ENCODE measurements at places on chromosomes 1 and 21.

GRCh38 chr1:3352299-3352951 is 102.0 kb upstream of the ARHGEF16 start:
- DNase-seq: peak; percentile 92

- DNase-seq: no peak
Observed at GRCh38 chr1:111140680-111140967, 601 bp downstream of the CEPT1 start.

DNA sequence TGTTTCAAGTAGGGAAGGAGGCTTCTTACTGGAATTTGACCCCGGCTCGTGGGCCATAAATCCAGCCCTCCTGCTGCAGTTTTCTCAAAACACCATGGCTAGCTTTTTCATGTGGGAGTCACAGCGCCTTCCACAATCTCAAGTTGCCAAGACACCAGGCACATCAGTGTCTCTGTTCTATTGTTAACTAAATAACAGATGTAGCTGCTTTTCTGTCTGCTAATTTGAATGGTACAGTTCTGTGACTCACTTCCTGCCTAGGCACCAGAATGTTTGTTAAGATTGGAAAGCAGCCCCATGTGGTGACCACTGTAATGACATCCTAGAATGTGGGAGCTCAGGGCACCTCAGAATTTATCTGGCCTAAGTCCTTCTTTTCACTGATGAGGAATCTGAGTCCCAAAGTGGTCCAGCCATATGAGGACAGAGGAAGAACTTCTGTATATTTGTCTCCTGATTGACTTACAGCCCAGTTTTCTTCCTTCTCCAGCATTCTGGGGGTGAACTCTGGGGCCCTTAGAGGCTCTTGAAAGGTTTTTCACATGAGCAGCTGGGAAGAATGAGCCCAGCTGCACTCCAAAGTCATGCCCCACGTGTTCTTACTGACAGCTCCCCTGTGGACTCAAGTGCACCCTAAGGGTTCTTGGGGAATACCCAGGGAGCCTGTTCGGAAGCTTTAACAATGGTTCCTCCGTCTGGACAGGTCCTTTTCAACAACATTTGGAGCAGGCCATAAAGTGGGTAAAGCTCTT is 27.5 kb downstream of the TRIM45 start:
- peak; percentile 33 for DNase-seq

- peak; percentile 40 for DNase-seq
Observed at GRCh38 chr1:160942926-160943325, 11.7 kb downstream of the ITLN2 start.

DNA sequence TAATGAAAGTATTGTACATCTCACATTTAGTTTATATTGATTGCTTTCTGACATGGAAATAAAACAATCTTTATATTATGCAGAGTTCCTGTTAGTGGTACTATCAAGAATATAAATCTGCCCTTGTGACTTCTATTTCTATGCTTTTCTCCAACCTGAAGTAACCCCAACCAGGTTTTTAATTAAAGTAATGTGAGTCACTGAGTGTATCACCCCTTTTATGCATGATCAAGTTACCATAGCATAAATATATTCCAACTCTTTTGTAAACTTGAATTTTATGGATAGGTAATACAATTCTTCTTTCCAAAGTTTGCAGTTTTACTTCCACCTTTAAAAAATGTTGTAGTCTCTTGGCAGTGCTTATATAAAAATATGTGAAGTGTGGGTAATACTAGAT is 532.3 kb downstream of the USP25 start:
- DNase-seq: no peak

GRCh38 chr1:236978740-236979139 is 25.5 kb downstream of the MT1HL1 start:
- no peak for DNase-seq

DNA sequence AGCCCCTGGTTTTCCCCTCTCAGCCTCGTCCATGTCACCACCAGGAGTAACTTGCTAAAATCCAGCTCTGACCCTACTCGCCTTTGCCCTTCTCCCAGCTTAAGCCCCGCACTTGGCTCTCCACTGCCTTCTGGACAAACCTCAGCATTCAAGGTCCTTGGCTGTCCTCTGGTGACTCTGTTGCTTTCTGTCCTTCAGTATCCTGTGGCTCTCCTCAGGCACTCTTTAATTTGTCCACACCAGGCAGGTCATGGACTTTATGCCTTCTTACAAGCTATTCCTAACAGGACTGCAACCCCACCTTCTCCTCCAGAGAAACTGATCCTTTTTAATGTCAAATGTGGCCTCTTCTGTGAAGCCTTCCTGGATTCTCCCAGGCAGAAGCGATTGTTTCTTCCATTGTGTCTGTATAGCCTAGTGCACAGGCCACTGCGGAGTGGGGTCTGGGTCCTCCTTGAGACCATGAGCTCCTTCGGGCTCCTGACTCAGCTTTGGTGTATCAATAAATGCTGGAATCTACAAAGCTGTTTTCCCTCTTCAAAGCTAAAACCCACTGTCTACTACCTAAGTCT is 26.7 kb upstream of the CTPS1 start:
- DNase-seq: no peak

GRCh38 chr1:17881761-17882160 is 126.6 kb downstream of the ACTL8 start:
- peak; percentile 60 for DNase-seq

GRCh38 chr21:43854773-43855633 is 10.0 kb upstream of the AGPAT3 start:
- DNase-seq: peak; percentile 42

DNA sequence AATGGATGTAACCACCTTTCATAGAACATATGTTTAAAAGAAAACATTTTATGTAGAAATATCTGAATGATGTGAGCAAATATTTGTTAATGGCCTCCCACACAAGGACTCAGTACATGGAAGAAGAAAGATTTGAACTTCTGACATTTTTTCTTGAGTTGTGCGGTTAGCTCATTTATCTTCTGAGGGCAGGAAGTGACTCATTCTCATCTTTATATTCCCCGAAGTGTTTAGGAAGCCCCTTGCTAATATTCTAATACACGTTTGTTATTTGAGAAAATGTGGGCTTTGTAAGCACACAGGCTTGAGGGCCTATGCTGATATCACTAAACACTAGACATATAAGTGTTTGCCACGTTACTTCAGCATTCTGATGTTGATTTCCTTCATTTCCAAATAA is 392.5 kb upstream of the PTBP2 start:
- DNase-seq: no peak

DNA sequence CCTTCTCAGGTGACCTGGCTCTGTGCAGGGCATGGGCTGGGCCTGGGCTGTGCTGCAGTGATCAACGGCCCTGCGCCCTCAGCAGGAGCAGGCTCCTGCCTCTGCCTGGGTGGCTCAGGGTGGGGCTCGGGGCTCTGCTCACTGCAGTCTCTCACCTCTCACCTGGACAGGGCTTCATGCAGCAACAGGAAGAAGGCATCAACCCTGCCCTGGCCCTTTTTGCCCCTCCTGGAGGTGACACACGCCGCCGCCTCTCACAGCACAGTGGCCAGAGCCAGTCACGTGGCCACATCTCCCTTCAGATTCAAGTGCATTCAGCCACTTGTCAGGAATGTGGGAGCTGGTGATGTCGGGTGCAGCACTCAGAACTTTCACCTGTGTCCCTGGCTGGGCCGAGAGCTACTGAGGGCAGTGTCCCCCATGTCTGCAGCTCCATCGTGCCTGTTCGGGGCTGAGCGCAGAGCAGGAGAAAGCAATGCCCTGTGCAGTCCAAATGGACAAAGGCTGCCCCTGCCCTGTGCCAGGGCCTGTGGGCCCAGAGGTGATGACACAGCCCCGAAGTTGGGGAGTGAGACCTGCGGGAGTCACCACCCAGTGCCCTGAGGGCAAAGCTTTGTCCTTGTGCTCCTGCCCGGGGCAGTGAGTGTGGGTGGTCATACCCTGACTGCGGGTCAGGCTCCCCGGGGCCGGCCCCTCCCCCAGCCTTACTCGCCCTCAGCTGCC is 314.0 kb downstream of the PTPRU start:
- peak; percentile 48 for DNase-seq

DNA sequence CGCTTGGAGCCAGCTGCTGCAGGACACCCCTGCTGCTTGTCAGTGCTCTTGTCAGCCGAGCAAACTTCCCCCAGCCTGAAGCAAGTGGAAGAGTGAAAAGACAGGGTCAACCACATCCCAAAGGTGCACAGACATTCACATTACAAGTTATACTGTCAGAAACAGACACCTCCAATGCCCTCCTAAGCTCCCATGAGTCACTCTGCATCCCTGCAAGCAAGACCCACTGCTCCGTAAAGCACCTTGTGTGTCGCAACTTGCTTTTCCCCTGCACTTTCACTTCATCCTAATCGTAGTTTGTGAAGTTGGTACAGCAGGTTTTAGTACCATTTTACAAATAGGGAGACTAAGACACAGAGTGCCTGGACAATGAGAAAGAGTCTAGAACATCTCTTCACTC is 51.1 kb downstream of the KCNH1 start:
- no peak for DNase-seq

DNA sequence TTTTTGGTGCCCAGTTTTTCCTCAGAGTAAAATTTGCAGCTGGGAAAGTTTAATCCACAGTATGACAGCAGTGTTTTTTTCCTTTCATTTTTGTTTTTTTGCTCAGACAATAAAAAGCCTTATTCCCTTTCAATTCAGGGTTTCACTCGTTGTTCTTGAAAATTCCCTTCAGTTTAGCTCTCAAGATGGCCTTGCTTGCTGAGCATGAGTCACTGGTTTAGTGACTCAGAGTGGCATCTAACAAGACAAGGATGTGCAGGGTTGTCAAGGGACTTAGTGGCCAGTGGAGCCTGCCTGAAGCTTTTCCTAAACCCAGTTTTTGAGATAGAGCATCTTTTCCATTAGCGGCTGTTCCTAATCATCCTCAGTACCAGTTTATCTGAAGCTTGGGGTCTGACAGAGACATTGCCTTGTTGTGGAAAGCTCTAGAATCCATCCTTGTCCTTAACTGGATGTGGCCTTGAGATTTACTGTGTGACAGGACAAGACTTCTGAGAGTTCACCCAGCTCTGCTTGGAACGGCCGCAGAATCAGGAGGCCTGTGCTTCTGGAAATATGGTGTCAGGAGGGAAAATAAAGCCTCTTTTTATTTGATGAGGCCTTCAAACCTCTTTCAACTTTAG is 48.4 kb upstream of the DNAJC6 start:
- DNase-seq: no peak

DNA sequence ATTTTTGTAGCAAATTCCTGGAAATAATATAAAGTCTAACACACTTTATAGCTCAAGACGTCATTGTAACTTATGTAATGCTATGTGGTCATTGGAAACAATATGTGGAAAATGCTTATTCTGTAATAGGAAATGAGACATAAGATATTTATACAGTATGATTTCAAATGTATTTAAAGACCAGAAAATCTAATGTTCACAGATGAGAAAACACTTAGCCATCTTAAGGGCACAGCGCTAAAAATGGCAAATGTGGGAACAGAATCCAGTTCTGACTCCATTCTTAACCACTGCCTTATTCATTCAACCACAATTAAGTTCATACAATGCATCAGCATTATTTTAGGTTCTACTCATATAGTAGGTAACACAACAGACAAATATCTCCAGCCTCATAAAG is 12.5 kb downstream of the CSDE1 start:
- DNase-seq: no peak

DNA sequence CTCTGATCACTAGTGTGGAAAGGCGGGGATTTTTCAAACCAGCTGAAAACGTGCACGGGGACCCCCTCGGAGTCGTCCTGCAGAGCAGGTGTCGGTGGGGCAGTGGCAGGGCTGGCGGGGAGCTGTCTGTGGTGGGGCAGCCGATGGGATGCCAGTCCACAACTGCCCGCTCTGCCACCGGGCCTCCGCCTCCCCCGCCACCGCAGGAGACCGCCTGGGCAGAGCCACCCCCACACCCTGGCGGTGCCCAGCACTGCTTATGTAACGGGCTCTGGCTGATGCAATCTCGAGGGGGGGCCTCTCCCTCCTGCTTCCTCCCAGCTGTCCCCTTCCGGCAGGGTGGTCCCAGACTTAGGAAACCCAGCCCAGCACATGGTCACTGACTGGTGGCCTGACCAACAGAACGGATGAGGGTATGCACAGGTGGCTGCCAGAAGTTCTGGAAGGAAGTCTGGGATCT is 9.3 kb downstream of the CHD5 start:
- peak; percentile 63 for DNase-seq

DNA sequence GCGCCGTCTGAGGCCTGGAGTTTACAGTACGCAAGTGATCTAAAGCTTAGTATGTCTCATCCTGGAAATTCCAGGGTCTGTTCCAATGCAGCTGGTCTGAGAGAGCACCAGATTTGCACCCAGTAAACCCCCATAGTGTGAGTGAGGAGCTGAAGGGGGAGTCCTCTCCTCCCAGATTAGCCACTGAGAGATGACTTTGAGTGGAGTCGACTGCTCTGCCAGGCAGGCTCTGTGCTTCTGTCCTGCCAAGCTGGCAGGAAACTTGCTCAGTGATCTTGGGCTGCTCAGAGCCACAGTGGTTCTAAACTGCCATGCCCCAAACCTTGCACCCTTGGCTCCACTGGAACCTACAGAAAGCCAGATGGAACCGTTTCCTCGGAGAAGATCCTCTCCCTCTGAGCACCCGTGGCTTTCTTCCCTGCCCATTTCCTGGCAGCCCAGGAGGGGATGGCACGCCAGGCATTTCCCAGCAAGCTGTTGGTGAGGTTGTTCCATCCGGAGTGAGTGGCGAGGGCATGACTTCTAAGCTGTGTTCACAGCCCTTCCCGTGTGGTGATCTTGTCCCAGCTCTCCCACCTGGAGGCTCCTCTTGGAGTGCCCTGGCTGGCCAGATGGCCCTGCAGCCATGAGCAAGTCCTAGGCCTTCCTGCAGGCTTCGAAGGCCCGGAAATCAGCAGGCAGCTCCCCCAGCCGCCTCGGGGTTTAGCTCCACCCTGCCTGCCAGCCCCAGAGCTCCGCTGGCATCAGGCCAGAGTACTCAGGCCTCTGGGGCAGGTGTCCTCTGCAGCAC is 125.9 kb upstream of the VAMP3 start:
- no peak for DNase-seq

- no peak for DNase-seq
Observed at GRCh38 chr1:223747838-223748335, 35.5 kb downstream of the CAPN2 start.

- no peak for DNase-seq
Observed at GRCh38 chr1:45545553-45546310, 4.9 kb upstream of the AKR1A1 start.

DNA sequence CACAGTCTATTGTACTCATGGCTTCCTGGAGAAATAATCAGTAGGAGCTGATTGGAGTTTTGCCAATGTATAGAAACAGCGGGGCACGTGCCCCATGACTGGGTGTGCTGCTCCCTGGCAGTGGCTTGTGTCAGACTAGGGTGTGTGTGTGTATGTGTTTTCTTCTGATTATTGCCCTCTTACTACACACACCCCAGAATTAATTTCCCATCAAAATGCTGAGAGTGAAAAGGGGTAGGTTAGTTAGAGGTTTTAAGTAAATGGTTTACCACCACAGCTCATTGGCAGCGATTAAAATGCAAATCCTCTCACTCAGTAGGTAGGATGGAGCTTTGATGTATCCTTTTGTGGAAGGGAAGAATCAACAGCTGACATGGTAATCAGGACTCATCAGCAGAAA is 29.9 kb downstream of the HHAT start:
- DNase-seq: peak; percentile 21

All from H7 (cell line).